ENCODE measurements at places on chromosomes 7 and 10.

DNA sequence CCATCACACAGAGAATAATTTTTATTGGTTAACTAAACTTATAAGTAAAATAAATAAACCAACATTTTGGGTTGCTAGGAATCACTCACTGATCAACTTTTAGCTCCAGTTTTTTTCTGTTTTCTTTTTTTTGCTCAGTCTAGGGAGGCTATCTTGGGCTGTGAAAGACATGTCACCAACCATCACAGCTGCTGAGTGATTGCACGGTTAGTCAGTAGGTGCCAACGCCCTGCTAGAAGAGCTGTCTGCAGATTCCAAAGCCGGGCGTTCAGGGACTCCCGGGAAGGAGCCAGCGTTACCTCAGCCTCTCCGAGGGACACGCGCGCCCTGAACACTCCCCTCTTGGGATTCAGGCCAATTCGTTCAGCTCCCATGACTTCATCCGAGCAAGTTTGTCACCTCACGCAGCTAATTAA is 604 bp upstream of the STAM start:
- DNase-seq, result no peak

DNA sequence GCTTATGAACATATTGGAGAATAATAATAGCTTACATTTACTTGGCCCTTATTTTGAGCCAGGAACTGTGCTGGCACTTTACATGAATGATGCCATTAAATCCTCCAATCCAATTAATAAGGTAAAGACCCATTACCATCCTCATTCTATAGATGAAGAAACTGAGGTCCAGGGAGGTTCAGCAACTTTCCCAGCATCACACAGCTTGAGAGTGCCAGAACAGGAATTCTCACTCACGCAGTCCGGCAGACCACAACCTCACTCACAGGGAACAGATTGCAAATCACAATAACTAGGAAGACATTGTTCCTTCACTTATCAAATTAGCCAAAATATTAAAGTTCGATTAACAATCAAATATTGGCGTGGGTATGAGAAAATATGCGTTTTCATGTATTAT is 18.3 kb downstream of the GPRIN2 start:
- no peak for DNase-seq

DNA sequence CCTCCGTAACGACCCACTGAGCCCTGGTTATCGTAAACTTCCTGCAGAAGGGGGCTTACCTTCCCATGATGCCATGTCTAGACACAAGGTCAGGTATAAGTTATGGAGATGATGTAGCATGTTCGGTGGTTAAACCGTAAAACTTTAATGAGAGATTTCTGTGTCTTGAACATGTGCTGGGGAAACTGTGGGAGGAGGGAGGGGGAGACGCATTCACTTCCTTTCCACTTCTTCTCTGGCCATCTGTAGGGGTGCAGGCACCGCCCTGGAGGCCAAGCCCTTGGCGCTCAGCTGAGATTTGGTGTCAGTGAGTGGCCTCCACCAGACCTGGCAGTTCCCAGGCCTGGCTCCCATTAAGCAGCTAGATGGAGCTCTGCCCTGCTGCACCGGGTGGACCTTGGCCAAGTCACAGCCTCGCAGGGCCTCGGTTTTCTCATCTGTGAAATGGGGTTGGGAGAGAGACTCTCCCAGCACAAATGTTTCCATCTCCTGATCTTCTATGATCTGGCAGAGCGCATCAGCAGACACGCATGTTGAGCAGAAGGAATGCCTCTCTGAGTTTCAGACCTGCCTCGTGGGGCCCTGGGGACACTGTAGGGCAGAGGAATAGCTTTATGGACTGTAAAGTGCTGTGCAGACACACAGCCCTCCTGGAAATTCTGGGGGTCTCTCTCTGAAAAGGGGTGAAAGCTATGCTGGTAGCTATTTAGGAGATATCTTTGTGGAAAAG is 106.0 kb downstream of the COL26A1 start:
- DNase-seq, result no peak

DNA sequence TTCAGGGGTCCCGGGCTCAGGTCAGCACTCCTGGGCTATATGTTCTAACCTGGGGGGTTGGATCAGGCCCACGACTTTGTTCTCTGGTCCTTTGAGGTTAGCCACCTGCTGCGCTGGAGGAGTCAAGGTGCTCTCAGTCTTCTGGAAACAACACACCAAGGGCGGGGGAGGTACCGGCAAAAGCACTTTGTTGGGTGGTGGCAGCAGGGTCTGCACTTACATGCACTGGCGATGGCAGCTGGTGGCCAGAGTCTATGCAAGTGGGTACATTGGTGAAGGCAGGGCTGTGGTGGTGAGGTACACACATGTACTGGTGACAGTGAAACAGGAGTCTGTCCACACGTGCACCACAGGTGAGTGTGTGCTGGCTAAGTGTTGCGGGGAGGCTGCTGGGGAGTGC is 194.2 kb upstream of the MAGI2 start:
- no peak for DNase-seq

- DNase-seq, result no peak
Measured at GRCh38 chr10:114508376-114508775, 104.1 kb upstream of the AFAP1L2 start.

DNA sequence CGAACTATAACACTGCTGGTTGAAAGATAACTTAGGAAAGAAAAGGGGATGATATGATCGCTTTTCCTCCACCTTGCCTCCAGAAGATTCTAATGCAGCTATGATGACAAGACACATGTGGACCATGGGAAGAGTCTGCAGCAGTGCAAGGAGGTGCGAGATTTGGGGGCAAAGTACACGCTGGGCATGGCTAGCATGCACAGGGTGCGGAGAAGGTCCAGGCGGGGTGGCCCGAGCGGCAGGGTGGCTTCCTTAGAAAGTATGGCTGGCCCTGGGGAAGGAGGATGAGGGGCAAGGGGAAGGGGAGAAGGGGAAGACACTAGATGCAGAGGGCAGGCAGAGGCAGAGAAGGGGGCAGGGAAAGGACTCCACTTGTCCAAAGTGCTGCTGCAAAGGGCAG is 15.6 kb downstream of the ATXN7L1 start:
- no peak for DNase-seq

DNA sequence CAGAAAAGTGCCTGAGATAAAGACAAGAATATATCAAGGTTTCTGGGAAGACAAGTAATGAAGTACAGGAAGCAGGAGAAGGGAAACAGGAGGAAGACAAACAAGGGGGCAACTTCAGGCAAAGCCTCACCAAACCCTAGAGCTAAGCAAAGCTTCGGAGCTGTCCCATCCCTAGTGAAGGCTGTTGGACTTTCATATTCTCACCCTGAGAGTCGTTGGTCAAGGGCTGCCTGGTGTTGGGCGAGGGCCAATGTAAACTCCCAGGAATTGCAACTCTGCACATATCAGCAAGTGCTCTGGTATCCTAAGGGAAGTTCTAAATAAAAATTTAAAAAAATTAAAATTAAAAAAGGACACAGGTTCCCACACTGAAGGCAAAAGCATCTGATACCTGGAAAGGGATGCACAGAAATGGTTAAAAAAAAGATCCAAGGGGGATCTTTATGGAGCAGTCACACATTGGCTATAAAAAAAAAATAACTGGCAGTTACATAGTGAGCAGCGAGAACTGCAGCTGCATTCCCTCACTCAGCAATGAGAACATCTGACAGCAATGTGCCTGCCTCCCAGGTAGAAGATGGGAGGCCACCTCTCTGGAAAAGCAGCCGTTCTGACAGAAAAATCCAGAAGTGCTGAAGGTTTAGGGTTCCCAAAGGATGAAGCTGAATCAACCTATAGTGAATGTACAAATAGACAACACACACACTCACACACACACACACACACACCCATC is 304.7 kb downstream of the WDR11 start:
- no peak for DNase-seq

DNA sequence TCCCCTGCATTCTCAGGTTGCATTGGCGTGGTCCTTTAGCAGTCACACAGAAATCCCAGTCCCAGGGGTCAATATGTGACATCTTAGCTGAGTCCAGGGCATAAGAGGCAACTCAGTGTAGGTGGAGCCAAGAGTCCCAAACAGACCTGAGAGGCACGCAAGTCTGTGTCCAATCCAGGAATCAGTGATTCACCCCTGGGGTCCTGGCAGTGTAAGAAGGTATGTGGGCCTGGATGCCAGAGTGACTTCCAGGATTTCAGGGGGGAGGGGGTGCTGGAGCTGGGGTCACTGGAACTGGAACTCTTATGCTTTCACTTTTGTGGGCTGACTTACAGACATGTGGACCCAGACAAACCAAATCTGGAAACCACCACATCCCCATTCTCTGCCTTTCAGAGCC is 26.8 kb downstream of the FRMPD2 start:
- DNase-seq, result no peak

DNA sequence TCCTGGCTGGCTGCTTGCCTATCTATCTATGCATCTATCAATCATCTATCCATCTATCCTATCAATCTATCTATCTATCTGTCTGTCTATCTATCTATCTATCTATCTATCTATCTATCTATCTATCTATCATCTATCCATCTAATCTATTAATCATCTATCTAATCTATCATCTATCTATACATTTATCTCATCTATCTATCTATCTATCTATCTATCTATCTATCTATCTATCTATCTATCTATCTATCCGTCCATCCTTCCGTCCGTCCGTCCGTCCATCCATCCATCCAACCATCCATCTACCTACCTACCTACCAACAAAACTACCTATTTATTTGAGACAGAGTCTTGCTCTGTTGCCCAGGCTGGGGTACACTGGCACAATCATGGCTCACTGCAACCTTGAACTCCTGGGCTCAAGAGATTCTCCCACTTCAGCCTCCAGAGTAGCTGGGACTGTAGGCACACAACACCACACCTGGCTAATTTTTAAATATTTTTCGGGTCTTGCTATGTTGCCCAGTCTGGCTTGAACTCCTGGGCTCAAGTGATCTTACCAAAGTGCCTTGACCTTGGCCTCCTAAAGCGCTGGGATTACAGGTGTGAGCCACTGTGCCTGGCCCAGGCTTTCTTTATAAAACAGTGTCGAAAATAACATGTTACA is 95.3 kb upstream of the NMT2 start:
- DNase-seq, result no peak

- DNase-seq, result no peak
Measured at GRCh38 chr10:110461530-110461929, 36.2 kb upstream of the DUSP5 start.

GRCh38 chr10:29176845-29177832 is 111.7 kb upstream of the LYZL1 start:
- DNase-seq, result no peak

- DNase-seq, result no peak
Measured at GRCh38 chr7:31663072-31663471, 23.9 kb upstream of the PPP1R17 start.

GRCh38 chr10:46026106-46026505 is 4.3 kb downstream of the NCOA4 start:
- DNase-seq, result no peak

DNA sequence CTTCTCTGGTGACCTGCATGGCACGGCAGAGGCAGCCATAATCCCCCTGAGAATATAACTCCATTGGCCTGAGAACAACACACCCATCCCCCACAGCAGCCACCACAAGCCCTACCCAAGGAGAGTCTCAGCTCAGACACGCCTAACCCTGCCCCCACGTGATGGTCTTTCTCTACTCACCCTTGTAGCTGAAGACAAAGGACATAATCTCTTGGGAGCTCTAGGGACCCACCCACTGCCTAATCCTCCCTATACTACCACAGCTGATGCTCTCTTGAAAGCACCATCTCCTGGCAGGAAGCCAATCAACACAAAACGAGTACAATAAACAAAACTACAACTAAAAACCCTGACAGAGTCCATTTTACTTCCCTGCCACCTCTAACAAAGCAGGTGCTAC is 30.7 kb upstream of the HPSE2 start:
- no peak for DNase-seq

DNA sequence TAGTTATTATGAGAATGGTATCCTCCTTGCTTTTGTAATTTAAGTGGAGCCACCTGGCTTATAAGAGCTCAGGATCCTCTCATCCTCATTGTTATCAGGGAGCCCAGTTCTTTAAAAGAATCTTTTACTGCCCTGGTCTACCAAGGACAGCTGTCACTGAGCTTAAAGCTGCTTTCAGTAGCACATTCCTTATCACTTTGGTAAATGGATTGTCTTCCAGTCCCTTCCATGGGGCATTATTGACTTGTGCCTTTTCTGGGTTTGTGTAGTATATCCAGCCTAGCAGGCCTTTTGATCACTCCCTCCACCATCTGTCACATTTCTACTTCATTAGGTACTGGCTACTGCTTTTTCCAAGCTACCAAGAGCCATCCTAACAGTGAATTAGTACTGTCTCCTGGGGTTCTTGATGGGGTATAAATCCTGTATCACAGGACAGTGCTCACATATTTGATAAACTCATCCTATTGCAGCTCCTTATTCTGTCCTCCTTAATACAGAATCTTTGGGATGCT is 208.9 kb downstream of the TMEM26 start:
- DNase-seq, result no peak

GRCh38 chr10:106520698-106521097 is 643.8 kb downstream of the SORCS1 start:
- DNase-seq, result no peak

DNA sequence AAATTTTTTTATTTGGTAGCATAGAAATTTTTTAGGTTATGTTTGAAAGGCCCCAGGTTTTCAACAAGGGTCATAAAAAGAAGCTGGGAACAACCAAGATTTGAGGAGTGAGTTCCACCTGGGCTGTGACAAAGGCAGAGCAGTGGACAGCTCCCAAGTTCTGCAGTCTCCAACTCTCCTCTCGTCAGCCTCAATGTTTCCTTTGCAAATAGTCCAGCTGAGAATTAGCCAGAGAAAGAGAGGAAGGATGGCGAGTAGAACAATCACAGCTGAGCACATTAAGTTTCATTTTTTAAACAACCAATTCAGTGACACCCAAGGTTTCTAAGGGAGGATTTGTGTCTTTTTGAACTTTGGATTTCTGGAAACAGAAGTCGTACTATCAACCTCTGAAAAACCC is 143.2 kb downstream of the NRCAM start:
- DNase-seq, result no peak

DNA sequence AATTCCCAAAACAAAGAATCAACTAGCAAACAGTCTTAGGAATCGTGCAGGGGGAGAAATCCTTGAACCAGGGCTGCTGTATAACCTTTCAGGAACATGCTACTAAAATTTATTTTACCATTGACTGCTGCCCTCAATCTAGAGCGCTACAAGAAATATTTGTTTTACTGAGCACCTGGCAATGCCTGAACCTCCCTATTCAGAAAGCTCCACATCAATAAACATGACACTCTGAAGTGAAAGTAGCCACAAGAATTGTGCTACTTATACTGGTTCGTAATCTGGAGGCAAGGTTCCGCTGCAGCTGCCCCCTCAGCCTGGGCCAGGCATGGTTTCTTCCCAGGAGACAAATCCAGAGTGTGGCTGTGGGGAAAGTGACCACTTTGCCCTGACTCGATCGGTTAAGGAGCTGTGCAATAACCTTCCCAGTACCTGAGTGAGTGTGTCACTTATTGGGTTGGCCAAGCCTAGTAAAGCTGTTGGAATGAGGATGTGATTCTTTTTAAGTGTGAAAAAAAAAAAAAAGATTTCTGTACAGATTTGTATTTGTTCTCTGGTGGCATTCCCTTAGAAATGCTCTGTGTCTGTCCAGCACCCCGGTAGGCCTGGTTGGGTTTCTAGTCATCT is 7.7 kb downstream of the VWA2 start:
- no peak for DNase-seq

DNA sequence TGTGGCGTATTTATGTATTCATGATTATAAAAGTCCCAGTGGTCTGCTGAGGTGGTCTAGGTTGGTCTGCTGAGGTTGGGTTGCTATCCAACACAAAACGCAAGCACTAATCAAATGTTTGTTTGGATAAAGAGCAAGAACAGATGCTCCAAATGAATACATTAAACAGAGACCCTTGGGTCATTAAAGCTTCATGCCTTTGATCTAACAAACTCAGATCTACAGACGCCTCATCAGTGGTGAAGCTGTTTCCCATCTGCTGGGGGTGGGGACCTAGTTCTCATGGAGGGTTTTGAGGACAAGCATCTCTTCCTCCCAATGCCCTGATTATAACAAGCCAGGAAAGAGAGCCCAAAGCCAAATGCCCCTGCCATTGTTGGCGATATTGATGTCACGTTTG is 786.7 kb downstream of the NRG3 start:
- no peak for DNase-seq
